ENCODE measurements at places on chromosomes 4 and X.

GRCh38 chr4:149993030-149993429 is 85.2 kb upstream of the DCLK2 start:
- H3K4me3 ChIP-seq = no peak overlapping the region
- no peaks in the 10 kb centered on the region for H3K27me3 ChIP-seq
- DNase-seq = no peak
- H3K4me1 ChIP-seq = peaks cover 3% of the 10 kb centered on the region
- H3K36me3 ChIP-seq = no peaks in the 10 kb centered on the region
- no peak overlapping the region for H3K27ac ChIP-seq

- peaks cover 9% of the 10 kb centered on the region for H3K4me1 ChIP-seq
- DNase-seq = no peak
- no peak overlapping the region for H3K27ac ChIP-seq
- no peak overlapping the region for H3K4me3 ChIP-seq
Measured at GRCh38 chr4:139521754-139522401, 34.1 kb downstream of the SETD7 start.

- peaks cover 22% of the 10 kb centered on the region for H3K27me3 ChIP-seq
- H3K4me1 ChIP-seq = peaks cover 42% of the 10 kb centered on the region
- H3K36me3 ChIP-seq = no peaks in the 10 kb centered on the region
- no peak overlapping the region for H3K27ac ChIP-seq
- H3K4me3 ChIP-seq = peak overlapping the region; percentile 100
Measured at GRCh38 chr4:165208221-165208652, 876 bp downstream of the KLHL2 start.

DNA sequence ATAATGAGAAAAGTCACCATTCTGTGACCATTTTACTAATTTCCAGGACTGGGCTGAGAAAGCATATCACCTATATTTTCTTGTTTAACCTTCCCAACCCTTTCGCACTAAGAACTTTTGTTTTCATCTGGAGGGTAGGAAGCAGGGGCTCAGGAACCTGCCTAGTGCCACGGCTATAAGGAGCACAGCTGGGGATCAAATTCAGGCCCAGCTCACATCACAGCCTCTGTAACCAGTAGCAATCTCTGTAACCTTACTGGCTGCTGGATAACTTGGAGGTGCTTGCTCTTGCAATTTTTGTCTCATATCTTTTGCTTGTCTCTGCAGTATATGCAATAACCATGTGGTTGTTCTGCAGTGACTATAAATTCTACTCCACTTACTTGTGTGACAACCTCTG is 76.7 kb upstream of the PLAC1 start:
- H3K27ac ChIP-seq = no peak overlapping the region
- DNase-seq = no peak
- peaks cover 5% of the 10 kb centered on the region for H3K4me1 ChIP-seq
- H3K36me3 ChIP-seq = no peaks in the 10 kb centered on the region
- no peak overlapping the region for H3K4me3 ChIP-seq

DNA sequence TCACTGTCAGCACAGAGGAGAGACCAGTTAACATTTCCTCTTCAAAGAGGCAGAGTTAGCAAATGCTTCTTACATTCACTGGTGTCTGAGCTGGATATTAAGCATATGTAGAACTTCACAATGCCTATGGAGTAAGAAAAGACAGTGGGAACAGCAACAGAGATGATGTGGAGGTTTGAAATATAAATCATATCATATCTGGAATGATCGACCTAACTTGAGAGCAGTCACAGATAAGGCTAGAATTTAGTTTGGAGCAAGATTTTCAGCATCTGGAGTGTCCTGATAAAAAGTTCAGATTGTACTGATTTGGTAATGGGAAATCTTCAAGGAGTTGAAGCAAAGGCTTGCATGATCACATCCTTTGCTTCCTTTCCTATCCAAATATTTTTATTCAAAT is 90.5 kb upstream of the ANKRD50 start:
- H3K27me3 ChIP-seq = no peaks in the 10 kb centered on the region
- H3K36me3 ChIP-seq = no peaks in the 10 kb centered on the region
- no peak overlapping the region for H3K27ac ChIP-seq
- DNase-seq = no peak
- H3K4me1 ChIP-seq = no peaks in the 10 kb centered on the region

DNA sequence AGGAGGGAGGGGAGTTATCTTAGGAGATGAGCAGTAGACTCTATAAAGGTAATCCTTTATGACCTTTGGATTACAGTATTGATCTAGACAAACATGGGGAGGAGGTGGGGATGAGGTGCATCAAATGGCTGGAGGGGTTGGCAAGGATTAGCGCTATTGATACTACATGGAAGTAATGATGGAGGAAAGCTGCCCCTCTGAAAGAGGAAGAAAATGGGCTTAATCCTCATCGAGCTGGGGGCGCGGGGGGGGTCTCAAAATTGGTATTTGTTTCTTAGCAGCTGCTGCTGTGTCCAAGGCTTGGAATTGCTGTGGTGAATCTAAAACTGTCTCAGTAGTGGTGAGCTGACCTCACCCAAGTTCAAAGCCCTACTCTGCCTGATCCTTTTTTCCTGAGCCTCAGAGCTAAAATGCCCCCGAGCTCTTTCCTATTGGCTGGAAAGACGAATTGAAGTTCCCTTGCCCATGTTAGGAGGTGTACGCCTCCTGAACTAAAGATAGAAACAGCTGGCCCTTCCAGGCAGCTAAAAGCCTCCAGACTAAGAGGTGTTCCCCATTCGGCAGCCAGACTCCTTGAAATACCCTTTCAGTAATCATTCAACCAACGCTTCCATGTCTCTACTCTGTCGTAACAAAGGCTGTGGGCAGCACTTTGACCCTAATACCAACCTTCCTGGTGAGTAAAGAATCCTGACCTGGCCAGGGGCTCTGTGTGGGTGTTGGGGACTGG is at the start of gene ITGB1BP2:
TSS of gene ITGB1BP2 (plus strand) at position 556 of the 730 bp plus-strand sequence. CDS start at position 613, 57 bp downstream.
- no peak for DNase-seq
- H3K27me3 ChIP-seq = no peaks in the 10 kb centered on the region
- no peak within 1 kb of the TSS for H3K4me3 ChIP-seq
- H3K4me1 ChIP-seq = no peaks in the 10 kb centered on the region
- no peaks in the 10 kb centered on the region for H3K36me3 ChIP-seq

DNA sequence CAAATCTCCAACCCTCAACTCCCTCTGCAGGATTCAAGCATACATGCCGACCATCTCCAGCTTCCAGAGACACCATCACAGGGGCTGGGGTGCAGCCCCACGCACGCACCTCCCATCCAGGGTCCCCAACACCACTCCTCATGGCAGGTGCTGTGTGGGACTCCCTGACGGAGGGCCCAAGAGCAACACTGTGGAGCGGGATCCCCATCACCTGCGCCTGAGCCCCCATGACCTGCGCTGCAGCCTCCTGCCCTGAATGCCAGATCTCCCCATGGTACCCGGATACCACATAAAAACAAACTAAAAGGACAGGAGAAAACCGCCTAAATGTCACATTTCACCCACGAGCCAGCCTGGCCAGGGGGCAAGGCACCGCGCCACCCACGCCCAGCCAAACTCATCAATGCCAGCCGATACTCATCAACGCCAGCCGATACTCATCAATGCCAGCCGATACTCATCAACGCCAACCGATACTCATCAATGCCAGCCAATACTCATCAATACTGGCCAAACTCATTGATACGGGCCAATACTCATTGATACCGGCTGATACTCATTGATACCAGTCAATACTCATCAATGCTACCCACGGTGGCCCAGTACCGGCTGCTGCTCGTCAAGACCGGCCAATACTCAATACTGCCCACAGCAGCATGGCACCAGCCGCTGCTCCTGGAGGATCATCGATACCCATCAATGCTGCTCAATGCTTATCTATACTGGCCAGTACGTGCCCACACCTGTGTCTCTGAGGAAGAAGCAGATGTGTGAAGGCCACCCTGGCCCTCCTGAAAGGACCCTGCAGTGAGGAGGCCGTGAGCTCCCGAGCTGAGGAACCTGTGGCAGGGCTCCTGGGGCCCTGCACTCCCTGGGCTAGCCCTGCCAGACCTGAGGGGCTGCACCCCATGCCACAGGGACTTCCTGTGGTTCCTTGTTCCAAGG is 6.2 kb downstream of the CTBP1 start:
- H3K27me3 ChIP-seq = no peaks in the 10 kb centered on the region
- H3K4me3 ChIP-seq = no peak overlapping the region
- no peaks in the 10 kb centered on the region for H3K36me3 ChIP-seq
- peaks cover 10% of the 10 kb centered on the region for H3K4me1 ChIP-seq
- DNase-seq = no peak

DNA sequence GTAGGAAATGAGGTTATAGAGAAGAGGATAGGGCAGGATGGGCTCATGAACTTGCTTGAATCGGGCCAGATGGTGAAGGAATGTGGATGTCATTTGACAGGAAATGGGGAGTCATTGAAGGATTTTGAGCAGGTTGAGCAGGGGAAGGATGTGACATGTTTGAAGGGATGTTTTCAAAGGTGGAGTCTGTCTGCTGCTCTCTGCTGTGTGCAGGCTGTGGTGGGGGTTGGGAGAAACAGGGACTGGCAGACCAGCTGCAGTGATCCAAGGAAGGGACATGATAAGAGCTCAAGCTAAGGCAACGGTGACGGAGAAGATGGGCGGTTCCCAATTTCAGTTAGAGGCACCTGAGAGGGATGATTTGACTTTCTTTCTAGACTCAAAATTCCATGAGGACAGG is 14.0 kb upstream of the XPNPEP2 start:
- H3K36me3 ChIP-seq = no peaks in the 10 kb centered on the region
- H3K27ac ChIP-seq = no peak overlapping the region
- no peak for DNase-seq
- H3K4me3 ChIP-seq = no peak overlapping the region
- no peaks in the 10 kb centered on the region for H3K27me3 ChIP-seq

DNA sequence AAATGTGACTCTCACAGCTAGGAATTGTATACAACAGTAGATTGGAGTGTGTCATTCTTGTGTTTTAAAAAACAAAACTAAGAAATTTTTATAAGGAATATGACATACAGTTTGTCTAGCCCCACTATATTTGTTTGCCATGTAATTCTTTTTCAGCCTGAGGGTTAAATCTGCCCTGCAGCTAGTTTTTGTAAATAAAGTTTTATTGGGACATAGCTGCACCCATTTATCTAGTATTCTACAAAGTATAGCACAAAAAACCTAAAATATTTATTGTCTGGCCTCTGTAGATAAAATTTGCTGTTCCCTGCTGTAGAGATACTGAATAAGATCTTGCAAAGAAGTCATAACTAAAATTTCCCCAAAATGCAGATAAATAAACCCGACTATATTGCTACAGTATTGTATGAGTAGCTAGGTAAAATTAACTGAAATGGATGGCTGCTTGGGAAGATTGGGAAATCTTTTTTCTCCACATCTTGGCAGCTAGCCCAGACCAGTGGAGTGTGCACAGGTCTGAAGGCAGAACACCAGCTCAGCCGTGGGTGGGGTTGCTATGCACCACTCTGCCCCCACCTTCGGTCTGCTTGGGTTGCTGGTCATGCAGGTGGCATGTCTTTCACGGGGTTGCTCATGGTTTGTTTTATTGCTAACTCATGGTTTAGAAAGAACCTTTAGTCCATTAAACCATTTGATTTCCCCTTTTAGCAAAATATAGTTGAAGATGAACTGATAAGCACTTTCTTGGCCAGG is 127.9 kb downstream of the KLHL8 start:
- H3K36me3 ChIP-seq = no peaks in the 10 kb centered on the region
- H3K4me1 ChIP-seq = peaks cover 9% of the 10 kb centered on the region
- no peaks in the 10 kb centered on the region for H3K27me3 ChIP-seq
- H3K27ac ChIP-seq = no peak overlapping the region

DNA sequence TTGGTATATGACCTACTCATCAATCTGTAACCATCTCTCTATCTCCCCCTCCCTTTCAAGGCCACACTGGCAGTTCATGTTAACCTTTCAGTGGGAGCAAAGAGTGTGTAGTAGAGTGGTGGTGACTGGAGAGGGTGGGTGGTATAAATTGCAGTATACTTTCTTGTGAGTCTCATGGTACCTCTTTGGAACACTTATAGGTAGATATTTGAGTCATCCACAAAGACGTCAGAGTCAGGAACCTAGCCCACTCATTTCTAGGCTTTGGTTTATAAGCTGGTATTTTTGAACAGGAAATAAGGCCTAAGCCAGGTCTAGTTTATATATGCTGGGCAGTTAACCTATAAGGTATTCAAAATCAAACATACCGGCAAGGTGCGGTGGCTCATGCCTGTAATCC is 36.3 kb downstream of the RLIM start:
- H3K27me3 ChIP-seq = no peaks in the 10 kb centered on the region
- DNase-seq = no peak
- H3K36me3 ChIP-seq = no peaks in the 10 kb centered on the region
- H3K4me1 ChIP-seq = no peaks in the 10 kb centered on the region
- H3K4me3 ChIP-seq = no peak overlapping the region

GRCh38 chrX:49106930-49107329 is 16.6 kb downstream of the GPKOW start:
- no peak overlapping the region for H3K27ac ChIP-seq
- no peaks in the 10 kb centered on the region for H3K36me3 ChIP-seq
- peak; percentile 47 for DNase-seq
- H3K4me1 ChIP-seq = no peaks in the 10 kb centered on the region
- no peaks in the 10 kb centered on the region for H3K27me3 ChIP-seq
- no peak overlapping the region for H3K4me3 ChIP-seq

DNA sequence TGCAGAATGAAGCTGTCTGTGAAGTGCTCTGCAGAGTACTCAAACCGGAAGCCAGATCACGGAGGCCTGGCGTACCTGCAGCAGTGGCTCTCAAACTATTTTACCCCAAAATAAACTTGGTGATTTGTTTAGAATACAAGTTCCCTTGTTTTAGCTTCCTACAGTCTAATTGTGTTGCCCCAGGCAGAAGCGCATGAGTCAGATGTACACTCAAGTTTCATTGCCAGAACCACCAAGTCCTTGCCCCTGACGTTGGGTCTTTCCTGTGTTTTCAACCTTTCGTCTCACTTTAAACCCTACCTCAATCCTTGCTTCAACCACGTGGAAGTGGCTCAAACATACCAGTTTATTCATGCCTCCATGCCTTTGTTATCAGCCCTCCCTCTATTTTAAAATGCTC is 66.2 kb upstream of the SLC7A11 start:
- no peak overlapping the region for H3K27ac ChIP-seq
- no peak for DNase-seq
- H3K36me3 ChIP-seq = no peaks in the 10 kb centered on the region
- H3K4me3 ChIP-seq = no peak overlapping the region
- no peaks in the 10 kb centered on the region for H3K27me3 ChIP-seq

DNA sequence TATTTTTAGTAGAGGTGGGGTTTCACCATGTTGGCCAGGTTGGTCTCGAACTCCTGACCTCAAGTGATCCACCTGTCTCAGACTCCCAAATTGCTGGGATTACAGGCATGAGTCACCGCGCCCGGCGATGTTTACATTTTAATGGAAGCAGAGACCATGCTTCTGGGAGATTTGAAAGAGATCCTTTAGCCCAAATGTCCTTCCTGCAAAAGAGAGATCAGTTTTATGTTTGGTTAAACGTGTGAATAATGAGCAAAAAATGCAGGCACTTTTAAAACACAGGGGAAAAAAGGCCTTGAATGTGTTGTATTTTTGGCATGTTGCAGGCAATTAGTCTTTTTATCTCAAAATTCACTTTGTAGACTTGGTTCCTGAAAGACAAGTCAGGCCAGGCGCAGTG is 95.8 kb upstream of the ELOVL6 start:
- no peaks in the 10 kb centered on the region for H3K36me3 ChIP-seq
- no peaks in the 10 kb centered on the region for H3K27me3 ChIP-seq

- no peak overlapping the region for H3K27ac ChIP-seq
- no peak for DNase-seq
- H3K36me3 ChIP-seq = no peaks in the 10 kb centered on the region
- no peaks in the 10 kb centered on the region for H3K27me3 ChIP-seq
Measured at GRCh38 chr4:8517946-8518345, 62.2 kb upstream of the GPR78 start.

All from neural progenitor cell (in vitro differentiated cells).